Mammary epithelial cell (primary cell): ENCODE measurements at places on chromosomes 7 and 10. TPM values are rescaled to one million over a fixed set of nuclear protein-coding genes. Genes with fewer than 3 reads are reported as not detected.

Gene ASAH2B
- polyA plus RNA-seq = 4.5 TPM

DNA sequence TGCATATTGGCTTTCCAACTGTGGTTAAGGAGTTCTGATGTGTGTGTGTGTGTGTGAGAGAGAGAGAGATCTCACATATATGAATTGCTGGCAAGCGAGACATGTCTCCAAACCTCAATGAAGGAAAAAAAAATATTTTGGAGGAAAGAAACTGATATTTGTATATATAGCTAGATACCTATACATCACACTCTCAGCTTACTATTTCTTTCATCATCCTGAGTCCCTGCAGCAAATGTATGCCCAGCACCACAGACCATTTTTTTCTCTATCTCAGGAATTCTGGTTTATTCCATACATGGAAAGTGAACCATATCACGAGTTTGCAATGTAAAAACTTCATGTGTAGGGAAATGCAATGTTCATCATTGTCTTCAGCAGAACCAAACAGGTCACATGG is 68.9 kb downstream of the MTERF1 start:
- no peak for DNase-seq

GRCh38 chr10:133159611-133159949 is 439 bp upstream of the KNDC1 start:
- no peak for DNase-seq

DNA sequence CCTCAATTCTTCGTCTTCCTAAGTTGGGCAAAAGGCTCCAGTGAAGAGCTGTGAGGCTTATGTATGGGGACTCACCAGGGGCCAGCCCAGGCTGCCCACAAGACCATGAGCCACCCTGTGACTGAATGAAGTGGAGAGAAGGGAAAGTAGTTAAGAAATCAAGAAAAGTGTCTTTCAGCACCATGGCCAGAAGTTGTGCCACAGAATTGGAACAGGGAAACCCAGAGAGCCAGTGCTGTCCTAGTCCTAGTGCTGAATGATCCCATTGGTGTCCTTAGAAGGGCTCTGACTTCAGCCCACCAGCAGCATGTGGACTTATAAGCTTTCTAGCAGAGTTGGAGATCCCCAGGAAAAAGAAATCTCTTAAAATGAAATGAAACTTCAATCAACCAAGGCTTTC is 37.0 kb upstream of the CCSER2 start:
- DNase-seq = peak; percentile 50

- DNase-seq = peak; percentile 21
These were observed 168.4 kb upstream of the IMMP2L start for GRCh38 chr7:111730476-111731300.

DNA sequence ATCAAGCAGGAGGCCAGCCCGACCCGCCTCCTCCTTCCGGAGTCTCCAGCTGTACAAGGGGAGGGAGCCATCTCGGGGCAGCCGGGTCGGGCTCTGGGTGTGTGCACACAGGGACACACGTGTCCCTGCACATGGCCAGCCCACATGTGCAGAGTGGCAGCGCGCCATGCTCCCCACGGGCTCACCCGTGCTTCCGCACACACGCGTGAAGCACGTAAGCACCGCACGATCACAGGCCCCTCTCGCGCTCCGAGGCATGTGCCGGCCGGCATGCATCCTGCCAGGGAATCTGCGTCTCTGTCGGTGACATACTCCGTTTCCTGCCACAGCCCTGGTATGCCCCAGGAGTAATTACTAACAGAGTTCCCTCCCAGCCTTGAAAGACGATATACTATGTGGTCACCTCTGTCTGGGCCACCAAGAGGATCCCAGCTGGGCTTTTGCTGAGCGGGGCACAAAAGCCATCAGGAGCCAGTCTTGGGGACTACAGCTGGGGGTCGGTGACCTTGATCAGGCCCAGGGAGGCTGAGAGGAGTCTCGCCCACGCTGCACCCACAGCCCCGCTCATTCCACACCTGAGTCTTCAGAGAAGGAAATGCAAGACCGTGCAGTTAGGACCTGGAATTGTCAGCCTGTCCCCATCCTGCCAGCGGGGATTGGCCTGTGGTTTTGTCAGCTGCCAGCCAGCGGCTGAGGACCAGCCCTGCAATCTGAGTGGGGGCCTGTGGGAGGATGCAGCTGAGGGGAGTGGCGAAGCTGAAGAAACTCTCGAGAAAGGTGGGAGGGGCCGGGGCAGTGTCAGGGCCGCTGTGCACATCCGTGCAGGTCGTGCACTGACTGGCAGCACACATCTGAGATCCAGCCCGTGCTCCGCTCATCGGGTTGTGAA is 11.0 kb upstream of the LFNG start:
- peak; percentile 68 for DNase-seq

Gene GOLGA7B
- polyA plus RNA-seq = 1.6 TPM

Gene PLCE1
- polyA plus RNA-seq = 0.01 TPM

- DNase-seq = no peak
These were observed 237.3 kb upstream of the KLF14 start for GRCh38 chr7:130971297-130971696.

Gene PRR15
- polyA plus RNA-seq = 4.1 TPM

GRCh38 chr7:36188266-36188665 is 35.2 kb downstream of the EEPD1 start:
- DNase-seq = no peak

Gene HKDC1
- 0.26 TPM for polyA plus RNA-seq

DNA sequence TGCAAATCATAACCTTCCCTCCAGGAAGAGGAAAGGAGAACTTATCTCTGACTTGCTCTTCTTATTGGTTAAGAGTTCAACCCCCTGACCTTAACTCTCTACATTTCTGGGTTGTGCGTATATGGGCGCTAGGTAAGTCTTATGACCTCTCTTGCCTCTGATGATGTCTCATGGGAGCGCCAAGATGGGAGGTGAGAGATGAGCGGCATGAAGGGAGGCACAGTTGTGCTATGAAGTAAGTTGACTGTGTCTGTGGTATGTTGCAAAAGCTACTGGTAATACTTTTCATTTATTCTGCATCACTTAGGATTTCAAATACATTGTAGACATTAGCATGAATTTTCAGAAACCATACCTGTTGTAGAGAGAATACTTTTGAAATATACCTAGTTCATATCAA is 59.0 kb downstream of the EXOC6 start:
- DNase-seq = no peak

Gene LIPM
- polyA plus RNA-seq = not detected

Gene UCN3
- polyA plus RNA-seq = not detected

Gene AOC1
- not detected for polyA plus RNA-seq

DNA sequence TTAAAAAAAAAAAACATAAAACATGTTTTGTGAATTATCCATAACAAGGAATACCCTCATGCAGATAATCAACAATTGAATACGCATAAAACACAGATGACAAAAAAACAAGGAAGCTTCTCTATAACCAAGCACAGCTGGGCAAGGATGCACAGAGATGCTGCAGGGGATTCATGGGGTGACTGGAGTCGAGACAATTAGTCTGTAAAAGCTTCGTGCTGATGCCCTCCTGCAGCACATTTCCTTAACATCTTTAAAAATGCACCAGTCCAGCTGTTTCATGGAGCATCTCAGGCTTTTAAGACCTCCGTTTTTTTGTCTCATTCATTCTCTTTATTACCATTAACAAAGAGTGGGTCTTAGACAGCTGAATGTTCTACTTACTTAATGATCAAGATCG is 794.0 kb upstream of the C7orf33 start:
- no peak for DNase-seq

DNA sequence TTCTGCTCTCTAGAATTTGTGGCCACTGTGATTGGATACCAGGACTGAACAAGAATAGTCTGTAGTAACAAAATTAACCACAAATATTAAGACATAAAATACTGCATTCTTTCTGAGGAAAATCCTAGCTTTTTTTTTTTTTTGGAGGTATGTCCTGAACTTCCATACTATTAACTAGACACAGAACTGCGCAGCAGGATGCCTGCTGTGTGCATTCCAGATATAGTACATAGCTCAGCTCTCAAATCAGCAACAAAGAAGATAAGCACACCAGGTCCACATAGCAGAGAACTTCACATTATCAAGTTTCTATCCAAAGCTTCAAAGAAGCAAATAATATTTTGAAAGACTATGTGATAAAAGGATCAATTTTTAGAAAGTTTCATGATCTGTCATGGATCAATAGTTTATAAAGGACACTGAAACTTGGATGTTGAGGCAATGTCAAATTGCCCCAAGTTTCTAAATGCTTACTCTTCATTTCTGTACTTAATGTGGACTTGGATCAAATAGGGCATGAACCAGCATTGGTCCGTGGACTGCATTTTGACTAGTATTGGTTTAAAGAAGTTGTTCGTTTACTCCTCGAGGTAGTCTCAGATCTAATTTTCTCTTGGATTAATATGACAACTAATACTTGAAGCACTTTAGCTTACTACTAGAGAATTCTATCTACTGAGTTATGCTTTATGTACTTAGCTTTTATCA is 15.4 kb downstream of the NAMPT start:
- DNase-seq = no peak

Gene SPDYE18
- not detected for polyA plus RNA-seq

DNA sequence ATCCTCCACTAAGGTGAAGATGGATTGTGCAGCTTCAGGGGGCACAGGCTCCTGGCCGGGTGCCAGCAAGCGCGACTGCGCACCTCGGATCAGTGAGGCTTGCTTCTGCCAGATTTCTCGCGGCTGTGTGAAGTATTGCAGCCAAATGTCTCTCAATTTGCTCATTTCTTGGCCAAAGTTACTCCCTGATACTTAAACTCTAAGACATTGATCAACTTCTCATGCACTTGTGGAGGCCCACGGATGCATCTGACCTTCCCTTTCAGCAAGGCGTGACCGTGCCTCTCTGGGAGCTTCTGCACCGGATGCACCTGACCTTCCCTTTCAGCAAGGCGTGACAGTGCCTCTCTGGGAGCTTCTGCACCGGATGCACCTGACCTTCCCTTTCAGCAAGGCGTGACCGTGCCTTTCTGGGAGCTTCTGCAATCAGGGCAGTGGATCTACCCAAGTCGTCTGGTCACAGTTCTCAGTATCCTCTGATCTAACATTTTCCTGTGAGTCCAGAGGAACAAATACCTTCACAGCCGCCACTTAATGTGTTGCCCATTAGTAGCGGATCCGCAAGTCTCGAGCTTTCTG is 248.3 kb downstream of the ADARB2 start:
- no peak for DNase-seq

GRCh38 chr7:111192614-111193413 is 101.9 kb downstream of the LRRN3 start:
- no peak for DNase-seq

DNA sequence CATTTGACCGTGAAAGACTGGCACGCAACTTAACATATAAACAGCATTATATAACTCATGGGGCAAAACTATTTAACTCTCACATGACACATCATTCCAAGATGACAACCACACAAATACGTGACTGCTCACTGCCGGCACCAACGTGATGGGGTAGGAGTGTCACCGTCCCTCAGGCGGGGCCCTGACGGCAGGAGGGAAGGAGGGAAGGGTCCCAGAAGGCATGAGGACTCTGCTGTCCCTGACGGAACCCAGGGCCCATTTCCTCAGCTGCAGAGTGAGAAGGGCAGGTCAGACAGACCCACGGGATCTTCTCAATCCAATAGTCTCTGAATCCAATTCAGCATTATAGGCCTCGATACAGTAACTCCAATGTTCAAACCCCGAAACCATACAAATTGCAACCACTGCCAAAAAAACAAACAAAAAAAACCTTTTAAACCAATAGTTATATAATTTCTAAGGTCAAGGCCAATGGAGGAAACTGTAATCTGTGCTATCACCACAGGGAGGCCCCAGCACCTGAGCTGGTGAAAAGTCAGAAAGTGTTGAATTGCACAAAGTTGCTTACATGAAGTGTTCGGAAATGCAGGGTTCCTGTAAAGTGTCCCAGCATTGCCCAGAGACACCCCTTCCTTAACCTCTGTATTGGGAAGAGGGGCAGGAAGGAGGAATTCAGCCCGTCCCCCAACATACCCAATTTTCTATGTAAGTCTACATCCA is 137.4 kb downstream of the TNS3 start:
- peak; percentile 16 for DNase-seq

DNA sequence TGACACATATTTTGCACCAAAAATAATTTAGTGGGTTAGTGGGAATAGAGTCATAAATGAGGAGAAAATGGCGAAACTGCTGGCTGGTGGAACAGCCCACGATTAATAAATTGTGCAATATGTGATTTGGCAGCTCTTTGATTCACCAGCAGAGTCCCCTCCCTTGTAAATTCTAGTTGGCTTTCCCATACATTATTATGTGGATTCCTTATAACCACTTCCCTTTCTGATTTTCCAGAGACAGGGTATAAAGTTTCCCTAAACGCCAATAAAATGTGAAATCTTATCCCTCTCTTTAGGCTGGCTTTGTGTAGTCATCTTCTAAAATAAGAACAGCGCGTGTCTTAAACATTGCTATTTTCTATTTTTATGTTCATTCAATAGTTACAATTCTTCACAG is 149.4 kb upstream of the FERD3L start:
- DNase-seq = no peak

- DNase-seq = no peak
These were observed 48.6 kb downstream of the DGKI start for GRCh38 chr7:137798073-137798763.

DNA sequence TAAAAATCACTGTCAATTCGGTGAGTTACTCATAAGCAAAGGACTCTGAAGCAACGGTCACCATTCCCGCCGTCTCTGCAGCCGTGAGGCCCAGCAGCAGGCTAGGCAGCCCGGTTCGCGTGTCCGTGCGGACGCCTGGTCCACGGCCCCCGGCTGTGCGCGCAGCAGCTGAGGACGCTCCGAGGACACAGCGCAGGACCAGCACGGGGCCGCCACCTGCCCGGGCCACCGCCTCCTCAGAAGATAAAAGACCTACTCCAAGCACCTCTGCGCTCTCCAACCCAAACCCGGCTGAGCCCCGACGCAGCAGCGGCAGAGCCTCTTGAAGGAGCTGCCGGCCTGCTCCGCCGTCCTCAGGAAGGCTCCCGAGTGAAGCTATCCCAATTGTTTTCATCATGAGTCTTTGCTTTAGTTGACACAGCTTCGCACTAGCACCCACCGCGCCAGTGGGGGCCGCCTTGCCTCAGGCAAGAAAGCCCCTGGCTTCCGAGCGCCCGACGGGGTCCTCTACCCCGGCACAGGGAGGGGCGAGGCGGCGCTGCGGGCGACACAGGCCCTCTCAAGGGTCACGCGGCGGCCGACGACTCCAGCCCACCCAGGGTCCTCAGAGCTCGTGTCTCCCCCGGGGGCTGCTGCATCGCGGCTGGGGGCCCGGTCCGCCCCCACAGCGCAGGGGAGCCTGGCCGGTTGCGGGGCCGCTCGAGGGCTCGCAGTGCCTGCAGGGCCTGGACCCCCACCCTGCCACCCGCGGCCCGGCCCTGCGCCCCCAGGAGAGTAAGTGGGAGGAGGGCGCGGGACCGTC is 16.9 kb upstream of the GPR146 start:
- no peak for DNase-seq

Gene VTI1A
- 10.9 TPM for polyA plus RNA-seq

GRCh38 chr7:130361681-130362080 is 17.1 kb downstream of the CPA5 start:
- no peak for DNase-seq

GRCh38 chr7:36391436-36392198 is 2.0 kb downstream of the ANLN start:
- DNase-seq = peak; percentile 54

Gene LOXL4
- polyA plus RNA-seq = not detected

DNA sequence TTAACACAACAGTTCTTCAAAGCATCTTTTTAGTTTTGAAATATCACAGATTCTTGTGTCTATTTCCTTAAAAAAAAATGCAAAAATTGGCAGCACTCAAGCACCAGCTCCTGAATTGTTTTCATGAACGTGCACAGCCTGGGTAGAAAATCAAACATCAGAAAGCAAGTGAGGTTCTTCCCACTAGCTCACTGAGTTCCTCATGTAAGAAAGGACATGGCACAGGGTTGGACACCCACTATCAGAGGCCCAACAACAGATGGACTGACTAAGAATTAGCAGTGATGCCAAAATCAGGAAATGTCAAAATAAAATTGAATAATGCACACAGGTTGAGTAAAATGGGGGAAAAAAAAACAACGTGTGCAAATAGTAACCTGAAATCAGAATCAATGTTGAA is 146.8 kb downstream of the PCLO start:
- no peak for DNase-seq
